ENCODE measurements at places on chromosomes 11 and 22. TPM values are rescaled to one million over a fixed set of nuclear protein-coding genes. Genes with fewer than 3 reads are reported as not detected.

The NXPE1 gene
- not detected for total RNA-seq

The C1QTNF4 gene
- 4.0 TPM for total RNA-seq

The KCNJ5 gene
- total RNA-seq, result 1.1 TPM

The OR51E2 gene
- not detected for total RNA-seq

The OR2AT4 gene
- total RNA-seq, result not detected

The HTR3B gene
- total RNA-seq, result not detected

The OR52K1 gene
- not detected for total RNA-seq

The SLC5A1 gene
- total RNA-seq, result not detected

The C11orf97 gene
- not detected for total RNA-seq

The CCDC116 gene
- total RNA-seq, result 1.4 TPM

The KCNJ1 gene
- not detected for total RNA-seq

The GLYATL1 gene
- 25.3 TPM for total RNA-seq

The THY1 gene
- 0.44 TPM for total RNA-seq

The CELSR1 gene
- 20.9 TPM for total RNA-seq

The MIF gene
- total RNA-seq, result 562 TPM

The SLCO2B1 gene
- total RNA-seq, result 6.6 TPM

The OR51F1 gene
- not detected for total RNA-seq

The GAB4 gene
- total RNA-seq, result not detected

The PIH1D2 gene
- total RNA-seq, result 4.9 TPM

The GGTLC2 gene
- not detected for total RNA-seq

The IRAG1 gene
- total RNA-seq, result 5.4 TPM
